Calu3 (cell line): ENCODE measurements at places on chromosomes 4 and X.

DNA sequence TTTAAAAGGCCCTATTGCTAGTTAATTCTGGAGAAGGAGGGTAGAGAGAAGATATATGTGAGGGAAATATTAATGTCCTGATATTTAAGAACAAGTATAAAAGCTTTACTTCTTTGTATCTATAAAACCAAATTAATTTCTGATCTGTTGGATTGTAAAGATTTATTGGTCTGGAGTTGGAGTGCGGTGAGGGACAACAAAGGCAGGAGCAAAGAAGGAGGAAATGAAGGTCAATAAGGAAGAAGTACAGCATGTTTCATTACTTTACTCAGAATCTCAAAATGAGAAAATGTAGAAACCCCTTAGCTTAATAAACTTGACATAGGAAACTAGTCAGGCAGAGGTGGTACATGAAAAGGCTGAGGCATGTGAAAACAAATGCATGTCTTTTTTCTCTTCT is 192.9 kb downstream of the PALLD start:
- no peaks in the 10 kb centered on the region for H3K36me3 ChIP-seq
- no peaks in the 10 kb centered on the region for H3K27me3 ChIP-seq
- H3K4me3 ChIP-seq: no peak overlapping the region
- no peak overlapping the region for H3K27ac ChIP-seq
- H3K4me1 ChIP-seq: peaks cover 8% of the 10 kb centered on the region
- no peak for DNase-seq

DNA sequence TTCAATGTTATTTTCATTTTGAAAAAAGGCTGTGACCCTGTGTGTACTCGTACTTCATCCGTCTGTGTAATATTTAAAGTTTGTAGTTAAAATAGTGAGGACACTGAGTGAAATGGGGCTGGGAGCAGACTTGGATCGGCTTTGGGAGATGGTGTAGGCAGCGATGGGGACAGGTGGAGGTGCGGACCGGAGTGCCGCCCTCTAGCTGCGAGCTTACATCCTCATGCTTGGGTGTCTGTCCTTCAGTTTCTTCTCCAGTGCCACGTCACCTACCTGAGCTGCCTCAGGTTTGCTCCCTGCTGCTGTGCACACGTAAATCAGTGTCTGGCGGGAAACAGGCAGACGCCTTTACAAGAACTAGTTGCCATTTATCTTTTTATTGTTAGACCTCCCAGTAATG is 146.1 kb downstream of the GPR143 start:
- DNase-seq: no peak
- no peaks in the 10 kb centered on the region for H3K4me1 ChIP-seq
- H3K27me3 ChIP-seq: no peaks in the 10 kb centered on the region
- no peaks in the 10 kb centered on the region for H3K36me3 ChIP-seq
- H3K4me3 ChIP-seq: no peak overlapping the region

DNA sequence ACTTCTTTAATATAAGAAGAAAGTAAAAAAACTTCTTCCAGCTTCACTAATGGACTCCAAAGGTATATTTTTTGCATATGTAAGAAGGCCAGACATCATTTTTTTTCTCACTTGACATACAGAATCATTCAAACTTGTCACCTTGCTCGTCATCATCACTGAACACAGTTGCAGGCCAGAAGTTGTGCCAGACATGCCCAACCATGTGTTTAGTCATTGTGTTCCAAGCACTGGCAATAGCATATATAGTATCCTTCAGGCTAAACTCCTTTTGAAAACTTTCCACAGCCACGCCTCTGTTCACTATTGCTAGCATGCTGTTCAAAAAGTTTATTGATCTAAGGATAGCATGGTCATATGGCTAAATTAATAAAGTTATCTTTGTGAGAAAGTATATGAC is 83.3 kb downstream of the CHIC2 start:
- DNase-seq: no peak
- no peaks in the 10 kb centered on the region for H3K27me3 ChIP-seq
- no peak overlapping the region for H3K27ac ChIP-seq
- no peaks in the 10 kb centered on the region for H3K4me1 ChIP-seq

DNA sequence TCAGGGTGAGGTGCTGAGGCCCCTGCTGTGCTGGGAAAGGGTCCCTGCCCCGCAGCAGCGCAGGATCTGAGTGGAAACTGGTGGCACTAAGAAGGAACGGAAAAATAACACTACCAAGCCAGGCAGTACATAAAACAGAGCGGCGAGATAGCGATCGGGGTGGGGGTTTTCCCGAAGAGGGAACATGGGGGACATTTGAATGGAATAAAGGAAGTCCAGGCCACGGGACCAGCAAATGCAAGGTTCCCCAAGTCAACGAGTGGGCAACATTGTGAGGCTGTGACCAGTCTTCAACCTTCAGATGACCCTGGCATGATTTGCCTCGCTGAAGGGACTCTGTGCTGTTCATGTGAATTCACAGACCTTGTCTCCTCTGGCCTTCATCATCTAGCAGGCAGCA is 13.7 kb downstream of the MSX1 start:
- no peaks in the 10 kb centered on the region for H3K36me3 ChIP-seq
- no peak overlapping the region for H3K27ac ChIP-seq
- no peaks in the 10 kb centered on the region for H3K4me1 ChIP-seq
- H3K27me3 ChIP-seq: peaks cover 28% of the 10 kb centered on the region
